ENCODE measurements at places on chromosomes 11 and 22.

GRCh38 chr22:25777870-25778269 lies 35.9 kb downstream of the MYO18B start:
- H3K4me3 ChIP-seq: no peak overlapping the region
- H3K4me1 ChIP-seq: no peaks in the 10 kb centered on the region
- H3K27ac ChIP-seq: no peak overlapping the region

- peaks cover 27% of the 10 kb centered on the region for H3K4me1 ChIP-seq
- no peak overlapping the region for H3K27ac ChIP-seq
- no peak for DNase-seq
- H3K4me3 ChIP-seq: no peak overlapping the region
These were observed 2.4 kb upstream of the PPFIBP2 start for GRCh38 chr11:7511401-7511800.

- no peaks in the 10 kb centered on the region for H3K4me1 ChIP-seq
- peaks cover 30% of the 10 kb centered on the region for H3K27me3 ChIP-seq
- H3K36me3 ChIP-seq: no peaks in the 10 kb centered on the region
- no peak overlapping the region for H3K27ac ChIP-seq
- H3K4me3 ChIP-seq: no peak overlapping the region
These were observed 35.0 kb upstream of the TPBGL start for GRCh38 chr11:75205564-75206020.

DNA sequence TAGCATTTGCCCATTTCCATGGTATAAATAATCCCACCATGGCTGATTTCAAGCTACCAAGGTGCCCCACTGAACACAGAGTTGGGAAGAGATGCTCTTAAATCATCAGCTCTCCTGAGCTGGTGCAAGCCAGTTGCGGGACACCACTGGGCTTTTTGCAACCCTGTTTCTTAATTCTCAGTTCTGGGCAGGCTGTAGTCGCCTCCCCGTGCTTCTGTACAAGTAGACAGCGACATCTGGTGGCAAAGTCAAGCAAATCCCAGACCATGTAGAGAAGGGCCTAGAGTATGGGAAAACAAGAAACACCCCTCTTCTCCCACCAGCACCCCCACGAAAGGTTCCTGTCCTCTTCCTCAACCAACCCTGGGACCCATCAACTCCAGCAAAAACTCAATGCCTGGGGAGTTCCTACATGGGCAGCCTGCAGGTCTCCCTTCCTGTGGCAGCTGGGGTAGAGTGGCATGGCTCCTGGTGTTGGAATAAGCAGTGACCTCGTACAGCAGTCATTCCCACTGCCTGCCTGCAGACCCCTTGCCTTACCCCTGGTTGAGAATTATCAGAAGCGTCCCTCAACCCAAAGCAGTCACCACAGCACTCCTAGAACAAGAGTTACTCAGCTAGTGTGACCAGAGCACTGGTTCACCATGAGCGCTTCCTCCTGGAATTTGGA lies 68.4 kb downstream of the IGLL5 start:
- H3K27ac ChIP-seq: no peak overlapping the region
- H3K36me3 ChIP-seq: no peaks in the 10 kb centered on the region
- DNase-seq: peak; percentile 86
- H3K4me3 ChIP-seq: no peak overlapping the region
- no peaks in the 10 kb centered on the region for H3K4me1 ChIP-seq
